CD4-positive, alpha-beta T cell treated with Interleukin-10 for 1 hour (primary cell): ENCODE measurements at places on chromosomes 11 and 22.
A peak's percentile ranks its signal among the peaks of the same experiment; 100 is the strongest.

DNA sequence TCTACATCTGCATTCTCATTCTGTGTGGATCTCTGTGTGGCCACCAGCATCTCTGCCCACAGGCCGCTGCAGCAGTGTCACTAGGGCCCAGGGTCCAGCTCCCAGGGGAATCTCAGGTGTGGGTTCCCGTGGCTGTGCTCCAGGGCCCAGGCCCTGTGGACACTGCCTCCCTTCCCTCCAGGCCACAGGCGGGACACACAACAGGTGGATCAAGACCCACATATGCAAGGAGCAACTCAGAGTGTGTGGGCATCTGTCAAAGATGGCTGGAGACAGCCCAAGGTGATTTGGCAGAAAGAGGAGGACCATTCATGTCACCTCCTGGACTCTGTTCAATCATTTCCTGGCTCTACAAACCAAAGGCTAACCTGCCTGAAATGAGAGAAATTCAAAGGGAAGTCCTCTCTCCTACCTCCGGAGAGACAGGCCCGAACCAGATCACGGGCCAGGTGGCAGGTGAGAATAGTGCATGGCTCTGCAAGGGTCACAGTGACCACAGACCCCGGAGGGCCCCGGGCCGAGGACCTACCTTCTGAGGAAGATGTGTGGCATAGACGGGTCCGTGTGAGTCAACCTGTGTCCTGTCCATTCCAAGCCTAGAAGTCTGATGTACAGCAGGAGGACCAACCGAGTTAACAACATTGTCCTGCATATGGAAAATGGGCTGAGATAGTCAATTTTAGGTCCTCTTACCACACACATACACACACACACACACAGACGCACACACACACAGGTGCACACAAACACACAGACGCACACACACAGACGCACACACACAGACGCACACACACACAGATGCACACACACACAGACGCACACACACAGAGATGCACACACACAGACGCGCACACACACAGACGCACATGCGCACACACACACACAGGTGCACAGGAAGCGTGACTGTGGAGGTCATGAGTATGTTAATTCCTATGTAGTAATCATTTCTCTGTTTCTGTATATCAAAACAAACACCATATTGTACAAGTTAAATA is 1068.5 kb downstream of the BRD1 start:
- DNase-seq = no peak

DNA sequence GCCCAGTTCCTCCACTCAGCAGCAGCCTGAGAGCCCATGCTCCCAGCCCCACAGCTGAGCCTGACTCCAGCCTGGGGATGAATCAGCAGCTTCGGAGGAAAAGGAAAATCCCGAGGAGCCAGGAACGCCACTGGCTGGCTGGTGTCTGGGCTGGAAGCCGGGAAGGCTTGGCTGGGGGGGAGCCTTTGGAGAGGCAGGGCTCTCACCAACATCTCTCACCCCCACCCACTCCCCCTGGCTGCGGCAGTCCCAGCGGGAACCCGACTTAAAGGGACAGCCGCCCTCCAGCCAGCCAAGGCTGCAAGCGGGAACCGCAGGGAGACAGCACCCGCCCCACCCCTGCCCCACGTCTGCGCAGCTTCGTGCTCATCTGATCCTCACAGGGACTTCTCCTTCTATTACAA is 28.4 kb downstream of the KIAA0930 start:
- DNase-seq = no peak

DNA sequence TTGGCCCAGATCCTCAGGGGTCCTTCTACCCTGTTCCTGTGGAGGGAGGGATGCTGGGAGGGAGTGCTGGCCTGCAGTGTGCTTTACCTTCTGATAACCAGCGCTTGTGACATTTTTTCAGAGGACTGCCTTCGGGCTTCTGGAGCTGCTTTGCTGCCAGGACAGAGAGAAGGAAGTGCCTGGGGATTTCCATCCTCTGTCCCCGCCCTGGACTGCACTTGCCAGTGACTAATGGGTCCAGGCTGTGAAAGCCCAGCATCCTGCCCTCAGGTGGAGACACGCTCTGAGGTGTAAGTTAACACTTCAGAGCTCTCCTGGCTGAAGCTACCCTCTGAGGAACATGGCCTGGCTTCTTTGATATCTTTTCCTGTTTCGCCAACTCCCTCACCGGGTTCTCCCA is 158.7 kb upstream of the SYT13 start:
- no peak for DNase-seq

- no peak for DNase-seq
Measured at GRCh38 chr22:33296941-33297340, 238.8 kb upstream of the SYN3 start.

GRCh38 chr11:125388611-125389010 is 107.5 kb downstream of the FEZ1 start:
- no peak for DNase-seq

- DNase-seq = no peak
Measured at GRCh38 chr11:23010790-23011335, 150.6 kb upstream of the CCDC179 start.

GRCh38 chr11:28040384-28040783 is 67.6 kb downstream of the KIF18A start:
- no peak for DNase-seq

GRCh38 chr22:39940757-39941305 is 19.4 kb upstream of the TMA7B start:
- peak; percentile 74 for DNase-seq

GRCh38 chr22:20999350-21000206 is 2.3 kb downstream of the THAP7 start:
- DNase-seq = no peak

DNA sequence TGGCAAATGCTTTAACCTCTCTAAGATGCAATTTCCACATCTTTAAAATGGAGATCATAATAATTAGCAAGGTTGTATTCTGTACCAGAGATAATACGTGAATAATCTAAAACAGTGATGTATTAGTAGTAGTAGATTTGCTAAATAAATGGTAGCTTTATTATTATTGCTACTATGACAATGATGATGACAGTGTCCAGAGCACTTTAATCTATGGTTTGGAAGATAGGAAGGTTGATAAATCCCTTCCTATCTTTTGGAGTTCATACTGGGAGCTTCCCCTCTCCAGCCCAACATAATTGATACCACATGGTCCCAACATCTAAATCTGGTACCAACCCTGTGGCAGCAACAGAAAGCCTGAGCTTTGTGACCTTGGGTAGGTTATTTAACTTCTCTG is 267.8 kb downstream of the FAT3 start:
- DNase-seq = no peak

- no peak for DNase-seq
Measured at GRCh38 chr11:26985943-26986342, 8.0 kb upstream of the FIBIN start.

- DNase-seq = no peak
Measured at GRCh38 chr22:37529652-37530345, 10.6 kb upstream of the CARD10 start.

GRCh38 chr22:27422442-27422841 is 379.1 kb downstream of the MN1 start:
- no peak for DNase-seq

DNA sequence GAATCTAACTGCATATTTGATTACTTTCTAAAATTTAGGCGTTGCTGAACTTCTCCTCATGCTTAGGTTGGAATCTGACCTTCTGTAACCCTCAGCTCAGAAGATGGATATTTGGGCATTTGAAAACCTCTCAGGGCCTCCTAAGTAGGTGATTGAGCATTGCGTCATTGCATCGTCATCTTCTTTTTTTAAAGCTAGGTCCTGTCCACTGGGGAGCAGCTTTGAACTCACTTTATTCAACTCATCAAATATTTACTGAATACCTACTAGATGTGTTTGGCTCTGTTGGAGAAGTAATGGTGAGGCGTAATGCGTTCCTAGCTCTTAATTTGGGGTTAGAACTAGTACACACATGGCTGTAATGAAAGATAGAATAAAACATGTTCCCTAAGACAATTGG is 56.8 kb downstream of the ZBTB16 start:
- no peak for DNase-seq

- DNase-seq = no peak
Measured at GRCh38 chr11:120054016-120054752, 83.7 kb downstream of the TRIM29 start.

- DNase-seq = no peak
Measured at GRCh38 chr11:111189466-111189865, 56.1 kb upstream of the POU2AF2 start.

- DNase-seq = no peak
Measured at GRCh38 chr11:132683602-132684001, 848.7 kb downstream of the OPCML start.

DNA sequence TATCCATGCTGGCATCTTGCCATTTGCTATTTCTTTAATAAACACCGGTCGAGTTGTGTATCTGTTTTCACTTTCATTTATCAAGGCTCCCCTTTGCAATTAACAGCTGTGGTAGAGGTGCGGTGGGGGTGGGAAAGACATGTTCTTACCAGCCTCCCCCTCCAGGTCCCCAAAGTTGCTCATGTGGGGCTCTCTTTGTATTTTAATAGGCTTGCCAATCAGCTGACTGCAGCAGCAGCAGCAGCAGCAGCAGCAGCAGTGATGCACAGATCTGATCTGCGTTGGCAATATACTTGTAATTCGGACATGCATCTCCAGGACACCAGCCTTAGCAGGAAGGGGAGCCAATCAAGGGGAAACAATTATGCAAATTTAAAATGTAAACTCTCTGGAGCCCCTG is 40.3 kb upstream of the E2F8 start:
- peak; percentile 60 for DNase-seq

- DNase-seq = no peak
Measured at GRCh38 chr11:73990730-73991129, 8.1 kb upstream of the UCP2 start.

- DNase-seq = no peak
Measured at GRCh38 chr22:46233231-46233630, 16.9 kb downstream of the CDPF1 start.
